ENCODE measurements at places on chromosomes 6 and 20.

- DNase-seq, result no peak
Measured at GRCh38 chr6:137693711-137694110, 173.3 kb upstream of the TNFAIP3 start.

GRCh38 chr6:111481836-111482187, 1.2 kb downstream of the REV3L start:
- DNase-seq, result no peak

- DNase-seq, result peak; percentile 8
Measured at GRCh38 chr6:166588691-166589336, 2.3 kb upstream of the RAMACL start.

- no peak for DNase-seq
Measured at GRCh38 chr6:27517928-27518787, 45.3 kb upstream of the ZNF184 start.

GRCh38 chr6:170175644-170176135, 115.2 kb downstream of the DLL1 start:
- DNase-seq, result no peak

DNA sequence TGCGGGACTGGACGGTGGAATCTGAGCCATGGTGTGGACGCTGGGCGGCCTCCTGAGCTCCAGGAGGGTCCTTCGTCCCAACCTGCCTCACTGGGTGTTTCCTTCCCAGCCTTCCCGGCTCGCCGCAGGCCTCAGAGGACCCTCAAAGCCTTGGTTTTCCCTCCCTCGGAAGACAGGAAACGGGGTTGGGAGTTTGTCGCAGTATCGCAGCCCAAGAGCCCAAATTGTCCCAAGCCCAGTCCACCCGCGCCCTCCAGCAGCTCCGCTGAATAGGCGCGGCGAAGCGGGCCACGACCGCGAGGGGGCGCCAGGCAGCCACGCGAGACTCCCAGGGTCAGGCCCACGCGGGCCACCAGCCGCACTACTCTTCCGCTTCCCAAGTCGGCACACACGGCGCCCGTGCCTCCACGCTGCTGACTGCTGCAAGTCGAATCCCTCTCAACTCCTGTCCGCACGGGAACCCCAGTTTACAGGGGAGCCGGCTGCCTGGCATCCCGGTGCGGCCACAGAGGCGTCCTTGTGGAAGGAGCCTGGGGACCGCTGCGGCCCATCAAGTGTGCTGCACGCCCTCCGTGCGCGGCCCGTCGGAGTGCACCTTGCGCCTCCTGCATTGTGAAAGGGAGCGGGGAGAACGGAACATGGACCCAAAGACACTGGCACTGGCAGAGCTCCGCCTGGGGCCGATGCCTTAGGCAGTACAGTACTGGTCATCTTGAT, 40.4 kb upstream of the HMGA1 start:
- peak; percentile 92 for DNase-seq

DNA sequence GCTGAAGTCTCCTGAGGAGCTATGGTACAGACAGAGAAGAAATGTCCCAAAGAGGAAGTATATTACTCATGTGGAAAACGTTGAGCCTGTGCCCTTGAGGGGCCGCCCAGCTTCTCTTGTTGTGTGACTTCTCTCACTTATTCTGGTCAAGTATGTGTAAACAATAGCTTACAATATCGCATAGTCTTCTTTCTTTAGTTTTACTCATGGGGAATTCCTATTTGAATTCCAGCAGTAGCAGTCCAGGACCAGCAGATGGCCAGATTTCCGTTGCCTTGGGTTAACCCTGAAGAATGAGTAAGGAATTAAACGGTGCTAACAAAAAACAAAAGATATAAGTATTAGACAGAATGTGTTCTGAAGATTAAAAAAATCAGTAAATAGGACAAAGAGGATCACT, 522.0 kb upstream of the GJE1 start:
- no peak for DNase-seq

GRCh38 chr20:37346535-37347346, 801 bp downstream of the SRC start:
- no peak for DNase-seq

DNA sequence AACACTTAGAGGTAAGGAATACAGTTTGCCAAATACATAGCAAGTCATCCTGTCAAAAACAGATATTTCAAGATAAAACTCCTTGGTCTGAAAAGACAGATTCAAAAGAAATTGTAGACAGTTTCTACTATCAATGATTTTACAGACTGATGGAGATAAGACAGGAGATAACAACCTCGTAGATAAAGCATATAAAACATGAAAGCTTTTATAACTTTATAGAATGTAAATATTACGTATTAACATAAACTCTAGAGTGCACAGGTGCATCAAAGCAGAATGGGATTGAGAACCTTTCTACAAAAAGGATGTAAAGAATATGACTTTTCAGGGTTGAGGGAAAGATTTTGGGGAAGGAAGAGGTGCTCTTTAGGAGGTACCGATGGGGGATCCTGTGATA, 158.0 kb upstream of the CENPW start:
- DNase-seq, result no peak

DNA sequence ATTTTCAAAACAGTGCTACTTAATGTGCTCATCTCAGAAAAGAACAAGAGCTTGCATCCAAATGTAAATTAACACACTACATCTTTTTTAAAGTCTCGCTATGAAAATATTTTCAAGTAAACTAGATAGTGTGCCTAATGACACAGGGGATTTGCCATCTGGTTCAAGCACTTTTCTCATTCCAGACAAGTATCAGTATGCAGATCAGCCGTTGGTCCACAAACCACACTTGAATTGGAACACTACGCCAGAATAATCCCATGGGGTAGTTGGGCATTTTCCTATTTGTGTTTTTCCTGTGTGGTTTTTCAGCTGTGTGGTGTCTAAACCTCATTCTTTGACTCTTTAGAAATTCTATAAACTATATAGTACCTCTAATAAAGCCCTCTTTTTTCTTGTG, 256.2 kb downstream of the EPHA7 start:
- DNase-seq, result no peak

GRCh38 chr20:21982559-21982958, 277.1 kb downstream of the PAX1 start:
- no peak for DNase-seq

DNA sequence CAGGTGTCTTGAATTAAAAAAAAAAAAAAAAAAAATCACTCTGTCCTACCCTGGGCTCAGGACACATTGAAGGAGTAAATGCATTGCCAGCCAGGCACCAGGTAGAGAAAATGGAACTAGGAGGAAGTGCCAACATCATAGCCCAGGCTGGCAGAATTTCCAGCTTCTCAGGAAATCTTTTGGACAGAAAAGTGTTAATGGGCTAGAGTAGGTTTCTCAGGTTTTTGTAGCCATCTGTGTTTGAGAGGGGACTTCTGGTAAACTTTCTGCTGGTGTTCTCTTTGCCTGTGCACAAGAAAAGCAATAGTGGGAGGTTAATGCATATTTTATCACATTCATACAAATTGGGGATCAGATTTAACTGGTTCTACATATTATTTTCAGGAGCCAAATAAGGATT, 678.3 kb upstream of the NRSN1 start:
- DNase-seq, result no peak

DNA sequence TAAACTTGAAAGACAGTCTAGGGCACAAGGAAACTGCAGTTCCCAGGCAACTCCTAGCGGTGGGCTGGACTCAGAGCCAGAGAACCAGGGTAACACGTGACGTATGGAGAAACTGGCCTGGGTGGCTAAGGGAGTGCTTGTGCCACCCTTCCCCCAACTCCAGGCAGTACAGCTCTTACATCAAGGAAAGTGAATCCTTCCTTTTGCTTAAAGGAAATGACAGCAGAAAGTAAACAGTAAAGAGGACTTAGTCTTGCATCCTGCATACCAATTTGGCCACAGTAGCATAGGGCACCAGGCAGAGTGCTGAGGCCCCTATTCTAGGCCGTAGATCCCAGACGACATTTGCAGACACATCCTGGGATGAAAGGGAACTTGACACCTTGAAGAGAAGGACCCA, 322.8 kb downstream of the CD109 start:
- DNase-seq, result no peak

DNA sequence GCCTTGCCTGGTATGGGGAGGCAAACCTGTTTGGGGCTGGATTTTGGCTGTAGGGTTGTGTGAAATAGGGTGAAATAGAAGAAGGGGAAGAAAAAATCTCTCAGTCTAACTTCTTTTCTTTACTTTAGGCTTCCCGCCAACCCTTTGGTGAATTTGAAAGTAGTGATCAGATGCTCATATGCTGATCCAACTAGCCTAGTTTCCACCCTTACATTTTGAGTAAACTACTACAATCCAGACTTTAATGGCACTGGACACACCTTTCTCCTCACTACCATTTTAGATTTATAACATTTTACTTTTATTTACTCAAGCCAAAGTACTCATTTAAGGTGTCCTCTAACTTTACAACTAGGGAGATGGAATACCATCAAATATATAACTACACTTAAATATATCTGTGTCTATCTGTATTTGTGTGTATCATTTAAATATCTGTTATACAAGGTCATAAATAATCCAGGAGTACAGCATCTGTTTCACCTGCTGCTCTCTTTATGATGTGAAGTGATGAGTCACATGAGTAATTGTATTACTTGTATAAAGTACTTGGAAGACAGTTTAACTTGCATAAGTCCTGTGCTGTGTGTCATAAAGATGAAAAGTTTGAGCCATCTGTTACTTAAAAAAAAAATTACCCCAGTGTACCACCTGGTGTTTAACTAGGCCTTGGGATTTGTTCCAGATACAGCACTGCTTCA, 172.1 kb downstream of the CDKAL1 start:
- DNase-seq, result peak; percentile 41

- no peak for DNase-seq
Measured at GRCh38 chr20:50671626-50672025, 19.7 kb downstream of the RIPOR3 start.

DNA sequence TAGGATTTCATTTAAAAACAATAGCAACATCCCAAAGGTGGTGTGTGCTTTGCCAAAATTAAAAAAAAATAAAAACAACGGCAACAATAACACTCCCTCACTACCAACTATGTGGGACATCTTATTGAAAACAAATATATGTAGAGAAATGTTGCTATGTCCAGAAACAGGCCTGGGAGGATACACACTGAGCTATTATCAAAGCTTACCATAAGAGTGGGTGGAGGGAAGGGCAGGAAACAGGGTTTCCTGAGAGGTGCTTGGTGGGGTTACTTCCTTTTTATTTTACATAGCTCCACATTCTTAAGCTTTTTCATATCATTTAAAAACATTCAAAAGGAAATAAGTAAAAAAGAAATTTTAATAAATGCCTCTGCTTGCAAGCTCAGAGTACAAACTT, 150.0 kb upstream of the RIPOR2 start:
- DNase-seq, result no peak

DNA sequence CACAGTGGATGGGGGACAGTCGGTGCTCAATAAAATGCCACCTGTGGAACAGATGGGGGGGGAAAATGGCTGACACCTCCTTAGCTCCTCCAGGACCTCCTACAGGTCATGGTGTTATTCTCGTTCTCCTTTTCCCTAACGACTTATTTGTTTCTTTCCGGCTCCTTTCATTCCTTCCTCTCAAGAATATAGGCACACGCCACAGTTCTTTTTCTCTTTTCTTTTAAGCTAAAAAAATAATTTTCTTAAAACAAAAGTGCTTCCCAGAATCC, 1.4 kb upstream of the RNASET2 start:
- DNase-seq, result no peak

DNA sequence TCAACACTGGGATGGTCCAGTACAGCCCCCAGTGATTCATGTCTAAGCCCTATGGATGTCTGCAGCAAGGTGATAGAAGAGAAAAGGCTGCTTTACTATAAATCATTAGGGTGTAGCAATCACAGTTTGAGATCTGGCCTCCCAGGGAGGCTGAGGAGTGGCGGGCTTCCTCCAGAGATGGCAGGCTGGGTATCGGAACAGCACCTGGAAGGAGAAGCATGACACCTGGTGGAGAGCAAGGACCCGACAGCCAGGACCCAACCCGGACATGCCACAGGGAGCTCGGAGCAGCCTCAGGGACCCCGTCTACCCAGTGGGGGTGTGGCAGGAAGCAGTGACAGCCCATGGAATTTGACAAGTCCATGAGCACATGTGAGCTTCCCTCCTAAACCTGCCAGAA, 114.8 kb upstream of the CD93 start:
- DNase-seq, result peak; percentile 16

DNA sequence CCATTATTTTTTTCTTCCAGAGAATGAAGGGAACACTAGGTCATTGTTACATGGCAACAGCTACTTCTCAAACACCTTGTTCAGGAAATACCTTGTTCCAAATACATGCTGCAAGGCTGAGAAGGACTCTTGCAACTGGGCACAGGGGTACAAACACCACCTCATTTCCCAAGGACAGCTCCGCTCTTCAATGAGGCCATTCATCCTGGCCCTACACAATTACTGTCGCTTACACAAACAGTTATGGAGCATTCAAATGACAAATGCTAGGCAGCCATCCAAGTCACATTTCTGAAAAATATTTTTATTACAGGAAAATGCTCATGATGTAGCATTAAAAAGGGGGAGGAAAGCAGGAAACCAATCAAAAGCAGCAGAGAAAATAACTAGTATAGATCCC, 611.9 kb downstream of the DHX35 start:
- no peak for DNase-seq

DNA sequence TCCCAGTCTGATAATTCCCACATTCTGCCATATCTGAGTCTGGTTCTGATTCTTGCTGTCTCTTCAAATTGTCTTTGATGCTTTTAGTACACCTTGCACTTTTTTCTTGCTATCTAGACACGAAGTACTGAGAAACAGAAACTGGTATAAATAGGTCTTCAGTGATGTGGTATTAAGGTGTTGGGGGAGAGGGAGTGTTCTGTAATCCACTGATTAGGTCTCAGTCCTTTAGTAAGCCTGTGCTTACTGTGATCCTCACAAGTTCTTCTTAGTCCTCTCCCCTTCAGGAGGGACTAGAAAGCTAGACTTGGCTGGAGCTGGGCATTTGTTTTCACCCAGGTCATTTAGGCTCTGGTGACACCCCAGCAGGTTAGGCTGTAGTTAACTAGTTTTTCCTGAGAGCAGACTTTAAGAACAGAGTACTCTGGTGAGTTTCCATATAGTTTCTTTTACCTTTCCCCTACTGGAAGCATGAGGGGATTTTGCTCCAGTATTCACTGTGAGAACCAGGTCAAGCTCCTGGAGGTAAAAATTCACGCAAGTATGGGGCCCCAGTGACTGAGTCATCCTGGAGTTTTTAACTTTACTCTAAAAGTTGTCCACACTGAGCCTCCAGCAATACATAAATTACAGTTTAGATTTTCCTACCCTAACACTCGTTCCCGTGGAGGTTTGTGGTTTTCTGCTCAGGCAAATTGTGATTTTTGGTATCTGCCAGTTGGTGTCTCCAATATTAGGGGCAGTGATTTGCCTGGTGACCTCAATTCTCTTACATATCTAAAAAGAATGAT, 154.6 kb downstream of the CDKAL1 start:
- DNase-seq, result peak; percentile 23

DNA sequence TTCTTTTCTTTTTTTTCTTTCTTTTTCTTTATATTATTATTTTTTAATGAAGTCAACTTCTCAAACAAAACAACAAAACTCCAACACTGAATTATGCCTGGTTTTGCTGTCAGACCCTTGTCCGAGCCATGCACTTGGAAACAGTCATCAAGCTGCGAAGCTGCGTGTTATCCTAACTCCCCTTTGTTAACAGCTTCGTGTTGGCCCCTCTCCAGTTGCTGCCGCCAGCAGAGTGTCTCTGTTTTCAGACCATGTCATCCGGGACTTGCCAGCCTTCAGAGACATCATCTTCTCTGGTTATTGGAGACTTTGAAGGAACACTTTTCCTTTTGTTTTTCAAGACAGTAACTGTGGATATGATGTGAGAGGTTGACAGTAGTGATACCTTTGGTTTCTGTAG, 83.1 kb downstream of the TRMT11 start:
- DNase-seq, result no peak

GRCh38 chr6:35185971-35186370, 27.8 kb upstream of the SCUBE3 start:
- DNase-seq, result no peak

All from activated CD4-positive, alpha-beta T cell treated with anti-CD3 and anti-CD28 coated beads, Interleukin-2, Interleukin-6, amounts not matched to agents 100 ng/mL and 50 ng/mL, durations not matched to agents 16 hours and 8 hours (primary cell).